ENCODE measurements at places on chromosomes 6 and 20.

GRCh38 chr6:40538556-40538955 is 48.6 kb downstream of the LRFN2 start:
- no peak for DNase-seq

DNA sequence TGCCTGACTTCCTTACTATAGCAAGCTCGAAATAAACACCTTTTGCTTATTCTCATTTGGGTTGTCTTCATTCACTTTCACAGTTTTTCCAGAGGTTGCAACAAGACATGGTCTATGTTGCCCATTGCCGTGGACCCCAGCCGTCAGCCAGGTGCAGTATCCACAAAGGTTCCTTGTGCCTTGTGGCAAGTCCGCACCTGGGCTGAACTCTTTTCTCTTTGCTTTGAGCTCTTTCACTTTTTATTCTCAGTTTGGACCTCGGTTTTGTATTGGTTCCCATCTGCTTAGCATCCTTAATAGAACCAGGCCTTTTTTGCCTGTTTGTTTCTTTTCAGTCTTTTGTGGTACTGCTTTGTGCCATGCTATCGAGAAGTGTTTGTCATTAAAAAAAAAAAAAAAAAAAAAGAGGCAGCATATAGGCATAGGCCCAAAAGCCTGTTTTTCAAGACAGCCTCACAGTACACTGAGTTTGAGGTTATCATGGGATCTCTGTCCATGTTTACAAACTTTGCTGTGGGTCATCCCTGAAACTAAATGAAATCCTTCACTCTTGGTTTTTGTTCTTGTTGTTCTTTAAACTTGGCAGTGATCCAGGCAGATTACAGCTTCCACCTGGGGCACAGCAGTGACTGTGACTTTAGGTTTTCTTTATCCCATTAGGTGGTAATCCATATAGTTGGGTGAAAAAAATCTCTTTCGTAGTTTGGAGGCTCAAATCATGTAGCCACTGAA is 33.3 kb downstream of the GSTA3 start:
- DNase-seq, result no peak

- DNase-seq, result no peak
Measured at GRCh38 chr20:39568109-39568508, 606.0 kb downstream of the DHX35 start.

- peak; percentile 14 for DNase-seq
Measured at GRCh38 chr20:40892642-40893041, 136.0 kb upstream of the TOP1 start.

DNA sequence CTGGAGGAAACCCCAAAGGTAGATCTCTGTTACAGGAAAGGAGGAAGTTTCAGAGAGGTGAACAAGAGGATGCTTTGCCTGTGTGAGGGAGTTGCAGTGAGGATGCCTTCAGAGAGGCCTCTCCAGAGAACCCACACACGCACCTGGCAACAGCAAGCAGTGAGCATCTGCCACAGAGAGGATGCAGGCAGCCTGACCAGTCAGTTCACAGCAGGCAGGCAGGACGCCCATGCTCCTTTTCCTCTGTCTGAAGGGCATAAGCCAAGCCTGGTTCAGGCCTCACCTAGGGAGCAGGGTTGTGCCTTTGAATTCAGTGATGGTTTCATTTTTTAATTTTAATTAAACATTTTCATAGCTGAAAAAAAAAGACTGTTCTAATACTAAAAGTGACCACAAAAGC is 346.0 kb upstream of the MARCKS start:
- DNase-seq, result no peak

DNA sequence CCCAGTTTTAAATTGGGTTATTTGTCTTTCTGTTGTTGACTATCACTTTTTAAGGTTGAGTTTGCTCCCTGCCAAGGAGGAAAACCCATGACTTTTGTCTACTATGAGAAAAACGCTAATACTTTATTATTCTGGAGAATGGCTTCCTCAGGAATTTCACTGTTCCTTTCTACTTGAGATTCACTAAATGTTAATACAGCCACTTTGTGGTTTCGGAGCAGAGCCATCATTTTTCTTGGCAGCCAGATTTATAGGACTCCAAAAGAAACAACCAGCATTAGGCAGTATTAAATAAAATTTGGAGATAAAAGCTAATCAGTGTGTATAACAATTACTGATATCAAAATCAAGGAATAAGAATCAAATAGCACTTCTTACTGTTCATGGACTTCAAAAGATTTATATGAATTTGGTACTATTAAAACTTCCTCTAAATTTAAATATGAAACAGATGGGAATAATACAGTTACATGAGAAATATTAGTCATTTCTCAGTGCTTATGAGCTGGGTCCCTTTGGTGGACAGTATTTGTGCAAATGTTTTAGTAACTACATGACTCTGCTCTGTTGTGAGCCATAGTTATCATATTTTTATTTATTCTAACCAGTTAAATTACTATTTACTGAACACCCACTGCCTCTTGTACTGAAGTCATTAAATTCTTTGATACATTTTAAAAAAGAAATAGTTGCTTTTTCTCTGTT is 64.1 kb upstream of the FBXO30 start:
- no peak for DNase-seq

DNA sequence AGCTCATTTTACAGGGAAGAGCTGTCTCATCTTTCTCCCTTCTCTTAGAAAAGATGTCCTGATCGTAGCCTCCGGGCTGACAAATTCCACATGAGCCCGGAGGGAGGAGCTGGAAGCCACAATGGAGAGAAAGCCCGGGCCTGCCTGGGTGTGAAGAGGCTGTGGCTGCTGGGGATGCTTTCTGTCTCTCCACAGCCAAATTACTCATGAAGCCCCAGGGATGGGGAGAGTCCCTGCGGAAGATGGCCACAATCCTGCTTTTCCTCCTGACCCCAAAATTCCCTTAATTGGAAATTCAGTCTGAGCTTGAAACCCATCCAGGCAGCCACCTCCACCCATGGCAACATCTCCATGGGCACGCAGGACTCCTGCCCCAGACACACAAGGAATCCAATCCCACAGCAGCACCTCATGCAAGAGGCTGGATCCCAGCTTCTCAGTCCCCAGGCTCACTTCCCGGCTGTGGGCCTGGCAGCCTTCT is 32.4 kb downstream of the JPH2 start:
- DNase-seq, result no peak

DNA sequence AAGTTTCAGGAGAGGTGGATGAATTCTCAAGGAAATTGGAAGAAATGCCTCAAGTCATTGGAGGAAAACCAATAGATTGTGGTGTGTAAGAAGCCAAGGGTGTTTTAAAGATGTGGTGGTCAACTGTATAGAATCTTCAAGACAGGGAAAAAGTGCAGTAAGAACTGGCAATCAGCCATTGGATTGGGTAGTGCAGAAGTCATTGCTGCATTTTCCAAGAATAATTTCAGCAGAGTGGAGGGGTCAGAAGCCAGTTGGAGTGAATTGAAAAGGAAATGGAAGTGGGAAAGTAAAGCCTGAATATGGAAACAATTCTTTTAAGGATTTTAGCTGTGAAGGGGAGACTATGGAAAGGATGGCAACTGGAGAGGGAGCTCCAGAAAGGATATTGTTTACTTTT is 128.2 kb upstream of the TMEM170B start:
- DNase-seq, result no peak

All from retina (tissue), 1 donor.